ENCODE measurements at places on chromosomes 4 and X.

DNA sequence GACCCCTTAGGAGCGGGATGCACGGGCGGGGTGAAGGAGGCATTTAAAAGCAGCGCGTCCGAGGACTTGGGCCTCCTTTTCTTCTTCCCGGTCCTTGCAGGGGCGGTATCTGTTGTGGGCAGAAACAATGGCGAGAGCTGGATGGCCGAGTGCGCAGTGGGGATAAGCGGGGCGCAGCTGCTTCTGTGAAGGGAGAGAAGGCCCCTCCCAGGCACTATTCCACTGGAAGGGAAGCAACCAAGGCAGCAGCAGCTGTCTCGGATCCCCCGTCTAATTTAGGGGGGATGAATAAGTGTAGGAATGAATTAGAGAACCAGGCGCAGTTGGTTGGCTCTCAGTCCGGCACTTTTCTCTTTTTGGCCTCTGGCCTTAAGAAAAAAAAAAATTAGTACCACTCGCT is 995 bp downstream of the SMARCA5 start:
- DNase-seq: no peak

DNA sequence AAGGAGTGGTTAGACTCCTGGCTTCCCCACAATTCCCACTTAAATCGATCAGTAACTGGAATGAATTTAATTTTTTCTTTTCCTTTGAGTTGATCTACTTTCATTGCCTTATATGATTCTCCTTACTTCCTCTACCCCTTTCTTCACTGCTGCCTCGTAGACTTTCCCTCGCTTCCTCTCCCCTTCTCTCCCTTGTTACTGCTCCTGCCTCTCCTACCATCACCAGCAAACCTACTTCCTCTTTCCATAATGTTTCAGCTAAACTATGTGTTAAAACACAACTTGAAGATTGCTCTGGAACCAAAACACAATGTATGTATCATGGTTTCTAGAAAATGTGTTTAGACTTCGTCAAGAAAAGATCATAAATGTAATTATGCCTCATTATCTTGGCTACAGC is 132.0 kb upstream of the TET2 start:
- DNase-seq: no peak

DNA sequence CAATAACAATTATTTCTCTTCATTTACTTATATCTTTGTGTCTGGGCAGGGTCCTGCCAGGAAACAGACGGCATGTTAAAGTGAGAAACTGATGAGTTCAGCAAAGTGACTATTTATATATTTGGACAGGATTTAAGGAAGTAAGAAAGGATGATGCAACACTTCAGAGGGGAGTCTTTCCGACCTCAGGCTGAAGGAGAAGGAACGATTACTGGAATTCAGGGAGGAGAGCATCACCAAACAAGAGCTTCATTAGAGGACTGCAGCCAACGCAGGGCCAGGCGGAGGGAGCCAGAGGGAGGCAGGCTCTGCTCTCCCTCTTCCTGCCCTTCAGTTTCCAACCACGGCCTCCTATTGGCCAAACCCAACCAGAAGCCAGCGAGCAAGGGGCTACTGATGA is 1.5 kb upstream of the TLR7 start:
- DNase-seq: no peak

DNA sequence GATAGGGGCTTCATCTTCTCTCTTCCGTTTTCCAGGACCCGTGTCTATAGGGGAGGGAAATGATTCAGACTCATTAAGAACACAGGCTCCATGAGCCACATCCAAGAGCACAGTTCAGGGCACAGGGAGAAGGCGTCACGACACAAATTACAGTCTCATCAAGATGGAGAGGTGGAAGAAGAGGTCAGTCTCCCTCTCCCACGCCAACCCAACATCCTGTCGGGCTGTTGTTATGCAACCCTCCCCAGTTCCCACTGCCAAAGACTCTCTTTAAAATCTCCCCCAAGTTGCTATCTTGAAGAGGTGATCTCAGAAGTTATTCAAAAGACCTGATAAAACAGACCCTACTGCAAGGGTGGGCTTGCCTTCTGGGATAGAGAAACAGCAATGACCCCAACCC is 12.6 kb downstream of the ZMYM3 start:
- no peak for DNase-seq

GRCh38 chr4:145779319-145779801 is 99.4 kb downstream of the C4orf51 start:
- DNase-seq: no peak

DNA sequence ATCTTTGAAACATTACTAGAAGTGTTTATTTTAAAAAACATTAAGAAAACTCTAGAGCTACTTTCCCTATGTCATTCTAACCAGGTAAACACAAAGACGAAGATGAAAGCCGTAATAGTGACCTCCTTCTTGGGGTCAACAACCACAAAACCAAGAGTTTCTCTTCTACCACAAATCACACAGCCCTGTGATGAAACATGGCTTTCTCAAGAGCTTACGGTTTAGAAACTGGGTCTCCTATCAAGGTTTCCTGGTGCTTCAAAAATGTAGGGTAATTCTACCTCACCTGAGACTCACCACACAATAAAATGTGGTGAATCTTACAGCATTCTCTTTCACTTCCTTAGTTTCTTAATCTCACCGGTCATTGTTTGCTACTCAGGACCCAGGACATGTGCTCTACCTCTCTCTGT is 50.9 kb downstream of the CORIN start:
- no peak for DNase-seq

GRCh38 chr4:48189731-48190130 is 55.7 kb upstream of the TXK start:
- DNase-seq: no peak

DNA sequence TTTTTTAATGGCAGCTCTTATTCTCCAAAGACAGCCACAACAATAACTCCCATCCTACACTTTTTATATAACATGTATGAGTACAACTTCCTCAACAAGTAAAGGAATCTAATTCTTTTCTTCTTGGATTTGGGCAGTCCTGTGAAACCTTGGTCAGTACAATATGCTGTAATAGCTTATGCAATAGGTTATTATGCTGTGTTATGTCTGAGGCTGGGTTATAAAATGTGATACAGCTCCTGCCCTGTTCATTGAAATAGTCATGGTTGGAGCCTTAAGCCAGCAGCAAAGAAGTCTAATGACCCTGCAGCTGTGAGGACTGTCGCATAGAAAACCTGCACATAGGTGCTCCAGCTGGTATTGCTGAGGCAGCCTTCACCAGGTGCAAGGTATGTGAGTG is 215.8 kb upstream of the RASGEF1B start:
- no peak for DNase-seq

DNA sequence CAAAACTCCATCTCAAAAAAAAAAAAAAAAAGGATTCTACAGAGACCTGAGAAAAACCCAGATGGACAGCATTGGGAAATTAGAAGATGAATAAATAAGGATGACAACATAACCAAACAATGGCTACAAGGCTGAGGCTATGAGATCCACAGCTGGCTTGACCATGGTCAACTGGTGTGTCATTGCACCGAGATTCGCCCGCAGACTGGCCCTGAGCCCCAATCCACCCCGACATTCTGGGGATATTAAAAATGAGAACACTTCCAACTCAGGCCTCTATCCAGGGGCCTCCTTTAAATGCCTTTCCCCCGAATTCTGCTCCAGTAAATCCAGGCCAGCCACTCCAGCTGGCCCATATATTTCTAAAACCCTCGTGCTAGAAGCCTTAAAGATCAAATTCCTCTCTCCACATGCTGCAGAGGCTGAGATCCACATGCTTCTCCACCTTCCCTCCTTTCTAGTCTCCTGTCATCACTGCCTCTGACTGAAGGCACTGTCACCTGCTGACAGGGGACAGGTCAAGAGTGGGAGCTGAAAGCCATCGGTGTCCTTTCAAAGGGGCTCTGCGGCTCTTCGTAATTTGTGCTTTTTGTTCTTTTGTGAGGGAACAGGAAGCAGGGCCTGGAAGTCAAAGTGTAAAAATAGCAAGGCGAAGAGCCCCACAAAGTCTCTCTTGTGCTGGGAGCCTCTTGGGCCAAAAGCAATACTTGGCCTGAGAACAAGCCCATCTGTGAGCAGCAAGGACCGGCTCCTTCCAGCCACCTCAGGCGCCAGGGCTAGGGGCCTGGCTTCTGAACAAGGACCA is 203.7 kb downstream of the NSUN7 start:
- no peak for DNase-seq

- peak; percentile 38 for DNase-seq
Measured at GRCh38 chr4:37762294-37762990, 64.0 kb upstream of the PGM2 start.

DNA sequence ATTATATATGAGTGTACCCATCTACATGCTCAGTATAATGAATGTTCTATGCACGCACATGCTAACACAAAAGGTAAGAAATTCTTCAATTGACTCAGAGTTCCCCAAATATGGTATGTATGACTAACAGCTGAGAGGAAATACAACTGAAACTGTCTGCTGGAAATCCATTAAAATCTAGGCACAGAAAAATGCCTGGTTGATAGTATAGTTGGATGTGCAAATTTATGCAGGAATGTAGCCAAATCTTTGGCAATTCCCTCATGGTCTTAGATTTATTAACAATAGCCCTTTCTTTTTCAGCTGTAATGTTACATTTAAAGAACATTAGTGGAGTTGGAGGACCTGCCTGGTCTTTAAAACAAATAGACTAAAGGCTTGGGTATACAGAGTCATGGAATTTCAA is 5.5 kb downstream of the CAMK2D start:
- no peak for DNase-seq

DNA sequence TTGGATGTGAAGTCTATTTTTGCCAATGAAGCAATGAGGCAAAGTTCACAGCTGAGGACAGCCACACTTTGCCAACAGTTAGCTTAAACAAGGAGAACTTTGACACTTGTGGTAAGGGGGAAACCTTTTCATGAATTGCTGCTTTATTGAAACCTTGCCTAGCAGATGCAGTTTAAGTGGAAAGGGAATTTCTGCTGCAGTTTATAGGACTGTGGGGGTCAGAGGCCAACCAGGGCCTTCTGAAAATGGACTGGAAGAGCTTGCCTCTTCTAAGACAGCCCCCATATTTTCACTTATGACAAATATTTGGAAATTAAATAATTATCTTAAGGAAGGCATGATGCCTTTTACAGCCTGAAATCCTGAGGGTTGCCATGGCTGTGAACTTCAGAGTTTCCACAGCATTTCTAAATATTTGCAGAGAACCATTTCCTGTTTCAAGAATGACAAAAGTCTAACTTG is 550.3 kb downstream of the RAB28 start:
- no peak for DNase-seq
